ENCODE measurements at places on chromosomes 16 and 17. TPM values are rescaled to one million over a fixed set of nuclear protein-coding genes. Genes with fewer than 3 reads are reported as not detected.

DNA sequence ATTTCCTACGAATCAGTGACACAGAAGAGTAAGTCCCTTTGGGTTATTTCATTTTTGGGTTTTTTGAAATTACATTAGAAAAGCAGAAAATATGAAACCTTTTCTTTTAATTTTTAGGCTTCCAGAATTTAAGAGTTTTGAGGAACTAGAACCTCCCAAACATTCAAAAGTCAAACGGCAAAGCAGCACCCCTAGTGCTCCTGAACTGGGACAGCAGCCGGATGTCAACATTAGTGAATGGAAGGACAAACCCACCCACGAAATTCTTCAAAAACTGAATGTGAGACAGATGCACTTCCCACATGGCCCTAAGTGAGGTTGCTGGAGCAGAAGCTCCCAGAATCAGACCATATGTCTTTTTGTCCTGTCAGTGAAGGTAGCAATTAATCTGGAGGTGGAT lies 199.4 kb downstream of the PHKB start:
- no peak for DNase-seq

TBC1D3L gene
- 0.28 TPM for total RNA-seq

CBLN1 gene
- not detected for total RNA-seq

NPIPA8 gene
- 1.1 TPM for total RNA-seq

DNA sequence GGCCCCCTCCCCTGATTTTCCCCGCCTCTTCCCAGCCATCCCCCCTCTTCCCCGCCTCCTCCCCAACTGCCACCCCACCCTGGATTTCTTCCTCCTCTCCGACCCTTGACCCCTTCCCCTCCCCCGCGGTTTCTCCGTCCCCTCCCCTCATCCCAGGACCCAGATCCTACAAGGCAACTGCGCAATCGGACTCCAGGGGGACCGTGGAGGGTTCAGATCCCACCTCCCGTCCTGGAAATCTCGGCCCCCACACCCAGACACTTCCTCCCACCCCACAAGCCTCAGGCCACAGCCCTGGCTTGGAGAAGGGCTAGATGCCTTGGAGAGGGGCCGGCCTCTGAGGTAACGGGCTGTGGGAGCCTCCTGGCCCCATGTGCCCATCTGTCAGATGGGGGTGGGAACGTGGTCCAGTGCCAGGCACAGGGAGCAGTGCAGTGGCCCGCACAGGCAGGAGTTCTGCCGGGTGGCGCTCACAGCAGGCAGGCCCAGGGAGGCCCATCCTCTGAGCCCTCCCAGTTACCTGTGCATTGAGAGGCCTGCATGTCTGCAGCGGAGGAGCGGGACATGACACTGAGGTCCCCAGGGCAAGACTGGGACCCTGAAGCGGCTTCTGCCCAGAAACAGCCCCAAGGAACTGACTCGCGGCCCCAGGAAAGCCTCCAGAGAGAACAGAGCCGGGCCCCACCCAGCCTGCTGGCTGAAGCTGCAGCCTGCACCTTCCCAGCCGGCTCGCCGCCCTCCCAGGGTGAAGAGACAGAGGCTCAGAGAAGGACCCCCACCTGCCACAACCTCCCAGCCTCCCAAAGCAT lies 16.7 kb downstream of the ZNF423 start:
- DNase-seq = no peak

DNA sequence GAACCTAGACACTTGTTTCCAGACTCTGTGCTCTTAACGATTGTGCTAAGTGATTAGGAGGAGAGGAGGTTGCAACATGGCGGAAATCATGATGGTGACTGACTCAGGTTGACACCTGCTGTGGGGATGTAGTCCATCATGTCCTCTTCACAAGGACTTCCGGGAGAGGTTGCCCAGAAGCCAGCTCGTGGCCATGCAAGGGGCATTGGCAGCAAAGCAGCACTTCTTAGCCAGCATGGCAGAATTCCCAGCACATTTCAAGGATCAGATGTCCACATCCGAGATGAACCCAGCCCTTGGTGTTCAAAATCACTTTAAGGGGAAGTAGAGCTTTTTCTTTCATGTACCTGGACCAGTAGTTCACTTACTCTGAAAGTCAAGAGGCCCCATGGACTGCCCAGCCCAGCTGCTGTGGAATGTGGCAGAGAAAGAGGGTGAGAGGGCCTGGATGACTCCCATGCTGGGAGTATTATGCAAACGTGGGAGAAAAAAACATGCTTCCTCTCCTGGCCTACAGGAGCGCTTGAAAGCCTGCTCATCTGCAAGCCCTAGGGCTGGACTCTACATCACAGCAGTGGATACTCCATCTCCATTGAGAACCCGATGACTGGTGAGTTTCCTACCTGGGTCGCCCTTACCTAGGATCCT lies 65.5 kb downstream of the IRX6 start:
- DNase-seq = no peak

DNA sequence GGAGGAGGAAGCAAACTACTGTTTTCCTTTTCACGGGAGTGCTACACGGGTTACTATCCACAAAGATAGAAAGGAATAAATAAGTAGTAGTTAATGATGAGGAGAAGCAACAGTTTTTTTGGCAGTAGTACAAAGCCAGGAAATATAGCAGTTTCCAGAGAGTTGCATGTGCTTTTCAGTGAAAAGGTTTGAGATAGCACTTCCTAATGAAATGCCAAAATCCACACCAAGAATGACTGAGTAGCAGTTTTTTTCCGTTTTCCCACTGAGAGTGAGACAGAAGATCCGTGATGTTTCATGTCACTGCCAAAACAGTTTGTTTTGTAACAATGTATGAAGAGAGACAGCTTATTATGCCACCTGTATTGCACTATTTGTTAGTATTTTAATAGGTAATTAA lies 129.1 kb downstream of the STX8 start:
- DNase-seq = no peak

CACNG4 gene
- total RNA-seq = under 0.01 TPM

THAP11 gene
- 13.3 TPM for total RNA-seq

DNA sequence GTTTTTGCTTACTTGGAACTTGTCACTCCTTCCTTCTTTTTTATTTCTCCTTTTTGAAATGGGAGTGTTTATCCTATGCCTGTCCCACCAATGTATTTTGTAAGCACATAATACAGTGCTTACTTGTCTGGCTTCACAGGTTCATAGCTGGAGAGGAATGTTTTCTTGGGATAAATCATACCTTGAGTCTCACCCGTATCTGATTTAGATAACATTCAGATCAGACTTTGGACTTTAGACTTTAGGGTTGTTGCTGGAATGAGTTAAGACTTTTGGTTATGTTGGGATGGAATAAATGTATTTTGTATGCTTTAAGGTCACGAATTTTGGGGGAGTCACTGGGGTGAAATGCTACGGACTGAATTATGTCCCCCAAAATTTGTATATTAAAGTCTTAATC lies 13.0 kb upstream of the LRRC75A start:
- no peak for DNase-seq

DNA sequence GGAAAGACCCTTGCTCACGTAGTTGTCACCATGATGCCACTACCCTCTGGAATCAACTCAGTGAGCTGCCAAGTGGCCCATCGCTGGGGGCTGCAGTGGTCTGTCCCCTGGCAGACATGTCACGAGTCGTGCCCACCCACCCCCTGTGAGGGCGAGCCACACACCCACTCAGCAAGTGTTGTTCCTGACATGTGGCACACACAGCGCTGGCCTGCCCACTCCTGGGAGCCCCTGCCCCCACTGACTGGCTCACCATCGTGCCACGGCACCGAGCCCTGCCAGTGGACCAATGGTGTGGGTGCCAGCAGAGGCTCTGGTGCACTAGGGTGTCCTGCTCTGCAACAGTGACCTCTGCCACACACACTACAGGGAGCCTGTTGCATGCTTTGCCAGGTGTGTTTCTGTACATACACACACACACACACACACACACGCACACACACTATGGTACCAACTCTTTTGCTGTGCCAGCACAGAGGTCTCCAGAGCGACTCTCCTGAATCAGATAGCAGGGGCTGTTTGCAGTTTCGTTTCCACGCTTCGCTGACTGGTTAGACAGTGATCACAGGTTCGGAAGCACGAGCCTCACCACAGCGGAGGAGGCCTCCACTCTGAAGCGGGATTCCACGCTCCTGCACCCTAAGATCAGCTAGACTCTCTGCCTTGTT lies 7.7 kb downstream of the RTN4RL1 start:
- DNase-seq = no peak

SLC35G3 gene
- total RNA-seq = not detected

DNA sequence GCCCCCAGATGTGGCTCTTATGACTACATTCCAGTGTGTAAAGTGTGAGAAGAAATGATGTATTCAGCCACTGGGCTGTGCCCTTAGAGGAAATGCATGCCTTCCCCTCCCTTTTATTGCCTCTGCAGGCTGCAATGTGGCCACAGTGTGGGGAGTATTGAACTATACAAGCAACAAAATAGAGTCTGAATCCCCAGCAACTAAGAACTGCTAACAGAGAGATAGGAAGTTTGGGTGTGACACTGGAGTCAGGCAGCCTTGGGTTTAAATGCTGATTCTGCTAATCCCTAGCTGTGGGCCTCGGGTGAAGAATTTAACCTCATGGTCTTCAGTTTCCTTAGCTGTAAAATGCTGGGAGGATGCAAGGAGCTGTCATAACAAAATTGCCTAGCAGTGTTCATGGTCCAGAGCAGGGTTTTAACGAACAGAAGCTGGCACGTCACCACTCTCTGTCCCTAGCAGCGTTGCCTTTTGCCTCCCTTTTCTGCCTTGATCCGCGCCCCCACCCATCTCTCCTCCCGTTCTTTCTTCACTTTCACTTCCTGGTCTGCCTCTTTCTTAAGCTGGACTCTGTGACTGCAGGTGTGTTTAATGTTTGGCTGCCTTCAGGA lies 50.3 kb downstream of the KPNA2 start:
- DNase-seq = no peak

PPP1R1B gene
- total RNA-seq = not detected

DNA sequence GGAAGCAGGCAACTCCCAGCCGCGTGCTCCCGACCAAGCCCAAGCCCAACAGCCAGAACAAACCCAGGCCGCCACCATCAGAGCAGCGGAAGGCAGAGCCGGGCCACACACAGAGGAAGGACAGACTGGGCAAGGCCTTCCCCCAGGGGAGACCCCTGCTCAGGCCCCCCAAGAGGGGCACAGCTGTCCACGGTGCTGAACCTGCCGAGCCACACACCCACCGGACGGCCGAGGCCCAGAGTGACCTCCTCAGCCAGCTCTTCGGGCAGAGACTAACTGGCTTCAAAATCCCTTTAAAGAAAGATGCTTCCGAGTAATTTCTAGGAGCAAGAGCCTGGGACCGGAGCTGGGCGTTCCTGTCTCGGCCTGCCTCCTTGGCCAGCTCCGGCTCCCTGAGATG lies 14.1 kb upstream of the ZFPM1 start:
- no peak for DNase-seq

UBE2I gene
- total RNA-seq = 30.8 TPM

TBX21 gene
- not detected for total RNA-seq

DNA sequence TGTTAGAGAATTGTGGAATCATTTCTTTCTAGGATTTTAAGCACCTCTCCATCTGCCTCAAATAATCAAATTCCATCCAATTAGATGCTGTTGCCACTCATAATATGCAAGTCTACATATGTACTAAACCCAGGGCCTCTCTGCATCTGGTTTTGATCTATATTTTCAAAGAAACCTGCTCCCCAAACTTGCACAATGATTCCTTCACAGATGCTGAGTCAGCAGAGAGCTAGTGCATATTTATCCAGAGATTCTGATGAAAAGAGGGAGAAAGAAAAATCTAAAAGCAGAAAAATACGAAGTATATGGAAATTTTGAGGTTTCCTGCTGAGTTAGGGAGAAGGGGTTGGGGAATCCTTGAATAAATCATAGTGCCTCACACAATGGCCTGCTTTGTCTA lies 235.1 kb upstream of the RBFOX1 start:
- DNase-seq = no peak

- DNase-seq = no peak
Observed at GRCh38 chr17:58808609-58809563, 53.2 kb downstream of the PPM1E start.

KRTAP4-3 gene
- not detected for total RNA-seq

DNA sequence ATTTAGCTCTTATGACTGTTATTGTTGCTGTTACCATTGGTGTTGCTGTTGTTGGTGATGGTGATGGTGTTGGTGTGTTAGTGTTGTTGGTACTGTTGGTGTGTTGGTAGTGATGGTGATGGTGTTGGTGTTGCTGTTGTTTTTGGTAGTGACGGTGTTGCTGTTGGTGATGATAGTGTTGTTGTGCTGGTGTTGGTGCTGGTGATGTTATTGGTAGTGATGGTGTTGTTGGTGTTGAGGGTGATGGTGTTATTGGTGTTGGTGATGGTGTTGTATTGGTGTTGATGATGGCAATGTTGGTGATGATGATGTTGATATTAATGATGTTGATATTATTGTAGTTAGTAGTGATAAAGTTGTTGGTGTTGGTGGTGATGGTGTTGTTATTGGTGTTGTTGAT lies 285.7 kb upstream of the FOXF1 start:
- no peak for DNase-seq

GRCh38 chr17:62763891-62764600 lies 44.1 kb downstream of the MARCHF10 start:
- DNase-seq = no peak

SKAP1 gene
- not detected for total RNA-seq

GRCh38 chr16:30351001-30351441 lies 4.1 kb downstream of the CD2BP2 start:
- DNase-seq = no peak

GRCh38 chr17:50153650-50154575 lies 3.4 kb upstream of the PPP1R9B start:
- DNase-seq = no peak

DNA sequence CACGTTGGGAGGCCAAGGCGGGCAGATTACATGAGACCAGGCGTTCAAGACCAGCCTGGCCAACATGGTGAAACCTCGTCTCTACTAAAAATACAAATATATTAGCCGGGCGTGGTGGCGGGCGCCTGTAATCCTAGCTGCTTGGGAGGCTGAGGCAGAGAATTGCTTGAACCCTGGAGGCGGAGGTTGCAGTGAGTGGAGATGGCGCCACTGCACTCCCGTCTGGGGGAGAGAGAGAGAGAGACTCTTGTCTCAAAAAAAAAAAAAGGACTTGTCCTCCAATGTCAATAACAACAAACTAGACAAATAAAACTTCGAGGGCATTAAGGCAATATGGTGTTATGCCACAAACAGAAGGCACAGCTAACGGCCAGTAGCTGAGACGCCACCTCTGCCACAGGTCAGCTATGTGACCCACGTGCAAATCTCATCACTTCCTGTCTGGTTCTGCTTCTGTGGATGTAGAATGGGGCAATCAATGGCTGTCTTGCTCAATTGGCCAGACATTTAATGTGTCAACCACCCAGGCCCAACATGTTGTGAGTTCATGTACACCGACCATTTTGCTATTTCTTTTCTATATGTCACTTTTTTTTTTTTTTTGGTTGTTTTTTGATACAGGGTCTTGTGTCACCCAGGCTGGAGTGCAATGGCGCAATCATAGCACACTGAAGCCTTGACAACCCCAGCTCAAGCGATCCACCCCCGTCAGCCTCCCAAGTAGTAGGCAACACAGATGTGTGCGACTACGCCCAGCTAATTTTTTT lies 834 bp upstream of the TXNDC11 start:
- peak; percentile 49 for DNase-seq

- DNase-seq = no peak
Observed at GRCh38 chr16:79092846-79093245, 507.7 kb downstream of the MAF start.

IL17C gene
- total RNA-seq = not detected

UNKL gene
- 3.6 TPM for total RNA-seq
